ENCODE measurements at places on chromosomes 13 and 19. TPM values are rescaled to one million over a fixed set of nuclear protein-coding genes. Genes with fewer than 3 reads are reported as not detected.

LATS2 gene
- 18.3 TPM for total RNA-seq

PCDH9 gene
- not detected for total RNA-seq

STX10 gene
- total RNA-seq: 86.0 TPM

THSD1 gene
- 0.37 TPM for total RNA-seq

LACC1 gene
- total RNA-seq: 5.7 TPM

ZNF234 gene
- 2.0 TPM for total RNA-seq

IGFL2 gene
- 1.1 TPM for total RNA-seq

SLC7A1 gene
- total RNA-seq: 89.9 TPM

XAB2 gene
- 48.4 TPM for total RNA-seq

LAIR2 gene
- not detected for total RNA-seq
